Right forelimb (tissue), 1 donor: ENCODE measurements at places on chromosomes 3 and 15.

- DNase-seq: no peak
These were observed 72.1 kb upstream of the PLAAT1 start for GRCh38 chr3:193168931-193169330.

DNA sequence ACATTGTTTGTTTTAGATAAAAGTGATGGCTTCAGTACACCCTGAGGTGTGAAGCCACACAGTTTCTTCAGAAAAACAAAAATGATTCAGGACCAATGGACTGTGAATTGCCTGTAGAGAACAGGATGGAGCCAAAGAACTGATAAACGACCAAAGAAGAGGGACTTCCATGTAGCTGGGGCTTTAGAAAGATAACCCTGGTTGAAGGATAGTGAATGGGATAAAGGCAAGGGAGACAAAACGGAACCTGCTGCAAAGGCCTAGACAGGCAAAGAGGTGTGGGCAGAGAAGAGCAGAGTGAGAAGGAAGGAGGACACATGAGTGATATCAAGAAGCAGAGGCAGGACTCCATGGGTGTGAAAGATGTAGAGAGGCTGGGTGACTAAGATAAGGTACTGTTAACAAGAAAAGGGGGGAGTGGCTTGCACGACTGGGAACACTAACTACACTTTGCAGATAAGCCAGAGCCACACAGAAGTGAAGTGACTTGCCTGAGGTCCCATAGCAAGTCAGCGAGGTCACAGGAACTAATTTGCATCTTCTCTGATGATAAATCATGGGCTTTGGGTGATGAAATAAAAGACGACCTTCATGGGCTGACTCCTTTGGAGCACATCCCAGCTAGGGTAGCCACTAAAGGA is 44.3 kb downstream of the RAB6B start:
- DNase-seq: no peak

DNA sequence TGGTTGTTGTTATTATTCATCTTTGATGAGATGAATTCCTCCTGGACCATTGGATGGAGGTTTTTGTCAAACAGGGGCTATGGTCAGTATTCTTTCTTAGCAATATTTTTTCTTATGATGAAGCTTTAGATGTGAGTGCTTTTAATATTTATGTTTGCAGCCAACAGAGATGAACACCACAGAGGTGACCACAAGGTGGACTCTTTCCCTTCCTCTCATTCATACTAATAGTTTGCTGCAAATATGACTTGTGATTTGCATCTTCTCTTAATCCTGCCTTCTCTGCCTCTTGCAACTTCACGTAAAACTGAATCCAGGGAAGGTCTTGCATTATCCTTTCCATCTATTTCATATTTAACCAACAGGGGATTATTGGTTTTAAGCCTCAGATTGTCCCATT is 473.1 kb upstream of the UBE2E2 start:
- no peak for DNase-seq

- DNase-seq: no peak
These were observed 138.0 kb upstream of the ALCAM start for GRCh38 chr3:105228696-105229095.

GRCh38 chr3:5205165-5205941 is 17.8 kb downstream of the EDEM1 start:
- no peak for DNase-seq

DNA sequence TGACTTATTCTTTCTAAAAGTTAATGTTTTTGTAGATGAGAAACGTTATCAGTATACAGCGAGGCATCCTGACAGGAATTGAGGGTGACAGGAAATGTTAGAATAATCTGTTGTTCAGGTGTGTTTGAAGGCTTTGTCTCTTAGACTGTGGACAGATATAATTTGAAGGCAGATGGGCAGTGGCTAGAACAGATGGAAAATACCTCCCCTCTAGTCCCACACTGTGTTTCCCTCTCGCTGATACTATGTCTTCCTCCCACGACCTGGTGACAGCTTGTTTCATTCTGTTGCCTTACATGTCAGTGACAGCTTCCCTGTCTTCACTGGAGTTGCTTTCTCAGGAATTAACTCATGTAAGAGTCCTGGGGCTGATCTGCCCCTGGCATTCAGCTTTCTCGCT is 125.3 kb downstream of the MYRIP start:
- DNase-seq: no peak

GRCh38 chr15:25250906-25251622 is 187.8 kb downstream of the UBE3A start:
- no peak for DNase-seq

DNA sequence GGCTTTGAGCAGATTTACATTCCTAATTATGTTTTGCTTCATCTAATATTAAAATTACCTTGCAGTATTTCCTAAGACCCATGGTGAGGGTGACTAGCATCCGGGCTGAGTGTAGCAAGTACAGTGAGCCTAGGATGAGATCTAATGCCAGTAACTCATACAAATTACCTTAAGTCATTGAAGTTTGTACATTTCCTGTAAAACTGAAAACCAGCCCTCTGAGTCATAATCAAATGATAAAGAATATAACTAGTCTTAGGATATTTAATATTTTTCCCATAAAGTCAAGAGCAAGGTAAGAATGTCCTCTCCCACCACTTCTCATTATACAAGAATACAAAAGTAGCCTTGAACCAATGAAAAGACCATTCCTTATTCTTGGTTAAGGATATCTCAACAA is 54.8 kb upstream of the CHRM5 start:
- no peak for DNase-seq

DNA sequence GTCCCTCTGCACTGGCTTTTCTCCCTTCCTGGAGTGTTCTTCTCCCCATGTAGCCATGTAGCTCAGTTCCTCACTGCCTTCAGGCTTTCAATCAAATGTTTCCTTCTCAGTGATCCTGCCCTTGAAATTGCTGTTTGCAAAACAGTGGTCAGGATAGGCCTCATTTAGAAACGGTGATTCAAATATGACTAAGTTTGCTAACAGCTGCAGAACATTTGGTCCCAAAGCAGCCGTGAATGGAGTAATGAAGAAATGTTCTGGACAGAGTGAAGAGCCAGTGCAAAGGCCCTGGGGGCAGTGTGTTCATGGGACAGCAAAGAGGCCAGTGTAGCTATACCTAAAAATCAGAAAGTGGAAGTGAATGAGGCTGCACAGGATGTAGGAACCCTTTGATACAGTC is 223.4 kb downstream of the FEZF2 start:
- no peak for DNase-seq

GRCh38 chr3:49745986-49746385 is 22.2 kb upstream of the GMPPB start:
- DNase-seq: no peak

DNA sequence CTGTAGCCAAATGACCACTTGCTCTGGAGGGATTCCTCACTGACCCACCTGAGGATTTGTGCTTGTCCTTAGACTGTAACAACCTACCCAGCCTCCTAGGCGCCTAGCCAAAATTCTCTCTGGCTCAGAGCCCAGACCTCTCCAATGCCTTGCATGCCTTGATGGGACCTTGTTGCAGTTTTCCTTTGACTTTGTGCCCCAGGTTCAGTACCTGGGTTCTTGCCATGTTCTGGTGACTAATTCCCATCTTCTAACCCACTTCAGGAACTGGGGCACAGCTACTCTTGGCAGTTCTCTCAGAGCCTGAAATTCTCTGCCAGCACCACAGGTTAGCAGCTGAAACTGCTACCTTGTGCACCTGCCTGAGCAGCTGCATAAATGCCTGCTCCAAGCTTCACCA is 27.0 kb upstream of the UBE3A start:
- DNase-seq: no peak

- DNase-seq: no peak
These were observed 49.8 kb downstream of the PPCDC start for GRCh38 chr15:75073197-75073596.

DNA sequence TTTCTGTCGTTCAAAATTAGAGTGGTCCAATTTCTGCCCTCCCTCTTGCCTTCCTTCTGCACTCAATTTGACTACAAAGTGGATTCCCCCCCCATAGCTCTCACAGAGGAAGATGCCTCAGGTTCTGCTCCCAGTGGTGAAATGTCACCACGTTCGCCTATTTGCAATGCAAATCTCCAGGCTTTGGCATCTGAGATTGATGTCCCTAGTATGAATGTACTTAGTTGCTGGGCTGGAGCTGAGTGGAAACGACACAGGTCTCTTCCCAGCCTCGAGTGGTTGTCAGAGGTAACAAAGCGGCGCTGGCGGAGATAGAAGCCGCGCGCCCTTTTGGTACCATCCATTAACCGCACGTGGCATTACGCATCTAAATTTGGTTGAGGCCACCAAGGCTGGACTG is 860.1 kb downstream of the MCTP2 start:
- DNase-seq: no peak

DNA sequence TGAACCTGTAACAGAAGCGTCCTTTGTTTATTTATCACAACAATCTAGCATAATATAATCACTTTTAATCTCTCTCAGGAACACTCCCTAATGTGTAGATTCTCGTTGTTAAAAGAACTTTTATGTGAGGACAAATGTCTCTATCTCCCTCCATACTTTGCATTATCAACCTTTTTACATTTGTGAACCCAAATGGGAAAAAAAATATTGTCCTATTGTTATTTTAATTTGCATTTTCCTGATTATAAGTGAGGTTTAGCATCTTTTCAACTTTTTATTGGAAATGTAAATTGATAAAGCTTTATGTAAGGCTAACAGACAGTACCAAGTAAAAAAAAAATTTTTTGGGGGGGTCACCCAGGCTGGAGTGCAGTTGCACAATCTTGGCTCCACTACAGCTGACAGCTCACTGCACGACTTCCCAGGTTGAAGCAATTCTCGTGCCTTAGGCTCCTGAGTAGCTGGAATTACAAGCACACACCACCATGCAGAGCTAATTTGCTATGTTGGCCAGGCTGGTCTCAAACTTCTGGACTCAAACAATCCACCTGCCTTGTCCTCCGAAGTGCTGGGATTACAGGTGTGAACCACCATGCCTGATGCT is 33.0 kb upstream of the DENND4A start:
- no peak for DNase-seq

DNA sequence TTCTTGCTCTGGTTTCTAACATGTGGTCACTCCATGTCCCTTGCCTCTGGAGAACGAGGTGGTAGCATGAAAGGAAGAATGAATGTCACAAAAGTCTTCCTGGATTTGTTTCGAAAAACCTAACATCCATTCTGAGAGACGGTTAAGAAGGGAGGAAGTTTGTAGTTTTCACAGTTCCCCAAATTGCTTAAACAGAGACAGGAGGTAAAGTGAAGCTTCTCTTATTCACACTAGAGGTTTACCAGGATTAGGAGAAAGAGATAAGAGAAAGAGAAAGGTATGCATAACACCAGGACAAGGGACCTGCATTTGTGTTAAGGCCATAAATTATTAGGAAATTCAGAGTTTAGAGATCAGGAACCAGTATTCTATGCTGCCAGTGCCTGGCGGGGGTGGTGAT is 228.1 kb downstream of the CPNE4 start:
- DNase-seq: no peak

- no peak for DNase-seq
These were observed 41.5 kb downstream of the CSNK1G1 start for GRCh38 chr15:64314456-64314855.

- no peak for DNase-seq
These were observed 347.8 kb downstream of the TBC1D5 start for GRCh38 chr3:17394541-17395155.

- no peak for DNase-seq
These were observed 62.3 kb downstream of the CEP152 start for GRCh38 chr15:48748535-48748934.

- DNase-seq: peak; percentile 94
These were observed at the start of gene CEP70 for GRCh38 chr3:138594150-138594934. Gene CEP70 (minus strand): TSS chr3:138594260. CDS start chr3:138572927, 21,333 bp downstream.

- no peak for DNase-seq
These were observed 433.5 kb downstream of the PLOD2 start for GRCh38 chr3:145727476-145727875.

GRCh38 chr15:25694239-25694584 is 168.9 kb downstream of the ATP10A start:
- DNase-seq: peak; percentile 36

DNA sequence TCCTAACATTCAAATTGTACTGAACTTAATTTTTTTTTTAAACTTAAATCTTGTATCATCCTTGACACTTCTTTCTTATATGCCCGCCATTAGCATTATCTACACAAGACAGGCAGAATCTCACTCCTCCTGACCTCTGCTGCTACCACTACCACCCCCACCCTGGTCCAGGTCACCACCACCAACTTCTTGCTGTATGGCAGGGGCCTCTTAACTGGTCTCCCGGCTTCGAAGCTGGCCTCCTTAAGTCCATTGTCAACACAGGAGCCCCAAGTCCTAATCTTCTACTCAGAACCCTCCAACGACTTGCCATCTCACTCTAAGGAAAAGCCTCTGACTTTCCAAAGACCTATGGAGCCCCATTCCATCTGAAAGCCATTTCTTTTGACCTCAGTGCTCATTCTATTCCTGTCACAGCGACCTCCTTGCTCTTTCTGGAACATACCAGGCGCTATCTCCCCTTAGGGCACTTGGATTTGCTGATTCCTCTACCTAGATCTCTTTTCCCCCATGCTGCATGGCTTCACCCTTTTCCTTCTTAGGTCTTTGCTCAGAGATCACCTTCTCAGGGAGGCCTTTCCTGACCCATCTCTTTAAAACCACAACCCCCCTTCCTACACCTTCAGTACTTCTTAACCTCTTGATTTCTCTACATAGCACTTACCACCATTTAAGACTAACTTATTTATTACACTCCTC is 2.6 kb downstream of the PRC1 start:
- no peak for DNase-seq

- no peak for DNase-seq
These were observed 81.8 kb upstream of the COL6A5 start for GRCh38 chr3:130263708-130264107.
